Testis (tissue), 5 donors: ENCODE measurements at places on chromosomes 4 and X. TPM values are rescaled to one million over a fixed set of nuclear protein-coding genes. Genes with fewer than 3 reads are reported as not detected.

GRCh38 chr4:110164856-110165255, 33.6 kb downstream of the ELOVL6 start:
- no peak for DNase-seq

GRCh38 chr4:8215001-8215427, 15.9 kb downstream of the SH3TC1 start:
- DNase-seq = no peak

DNA sequence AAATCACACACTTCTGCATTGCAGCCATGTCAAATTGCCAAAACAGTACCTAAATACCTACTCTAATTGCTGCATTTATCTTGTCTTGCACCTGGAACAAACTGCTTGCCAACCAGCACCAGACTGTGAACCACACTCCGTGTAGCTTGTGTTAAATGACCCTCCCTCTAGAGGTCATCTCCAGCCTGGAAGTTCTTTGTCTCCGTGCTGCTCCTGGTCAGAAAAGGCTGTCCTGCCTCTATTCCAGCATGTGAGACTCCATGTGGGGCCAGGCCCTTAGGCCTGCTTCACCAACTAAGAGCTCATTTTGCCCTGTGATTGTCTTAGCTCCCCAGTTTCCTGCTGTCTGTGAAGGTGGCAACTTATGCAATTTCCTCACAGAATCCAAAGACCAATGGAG, 28.3 kb downstream of the CNGA2 start:
- no peak for DNase-seq

Gene HTR2C
- total RNA-seq = 0.31 TPM

GRCh38 chr4:185128272-185129119, 14.6 kb upstream of the SLC25A4 start:
- peak; percentile 62 for DNase-seq

Gene KLHL34
- total RNA-seq = 0.31 TPM

Gene MAGEA12
- total RNA-seq = 8.9 TPM

DNA sequence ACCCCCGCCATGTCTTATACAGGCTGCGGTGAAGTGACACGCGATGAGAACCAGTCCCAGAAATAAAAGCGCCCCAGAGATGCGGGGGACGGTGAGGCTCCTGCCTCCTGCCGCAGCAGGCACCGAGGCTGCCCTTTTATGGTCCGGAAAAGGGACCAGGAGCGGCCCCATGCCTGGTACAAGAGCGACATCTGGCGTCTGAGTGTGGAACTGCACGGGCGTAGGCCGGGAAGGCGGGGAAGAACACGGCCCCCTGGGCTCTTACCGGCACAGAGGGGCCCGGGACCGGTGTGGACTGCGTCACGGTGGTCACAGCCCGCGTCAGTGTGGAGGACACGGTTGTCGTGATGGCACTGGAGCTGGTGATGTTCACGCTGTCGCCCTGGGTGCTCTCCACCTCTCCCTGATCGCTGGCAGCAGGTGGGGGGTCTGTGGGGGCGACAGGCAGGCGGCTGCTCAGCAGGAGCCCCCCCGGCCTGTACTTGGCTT, 8.9 kb upstream of the RENBP start:
- peak; percentile 72 for DNase-seq

DNA sequence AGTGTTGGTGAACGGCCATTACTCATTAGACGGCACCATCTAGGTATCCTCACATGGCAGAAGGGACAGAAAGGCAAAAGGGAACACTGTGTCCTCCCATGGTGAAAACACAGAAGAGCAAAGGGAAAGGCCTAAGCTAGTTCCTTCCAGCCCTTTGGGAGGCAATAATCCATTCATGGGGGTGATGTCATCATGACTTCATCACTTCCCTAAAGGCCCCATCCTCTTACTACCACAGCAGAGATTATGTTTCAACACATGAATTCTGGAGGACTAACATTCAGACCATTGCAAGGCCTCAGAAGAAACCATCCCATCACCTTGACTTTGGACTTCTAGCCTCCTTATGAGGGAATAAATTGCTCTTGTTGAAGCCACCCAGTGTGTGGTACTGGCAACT, 238.2 kb downstream of the MGST2 start:
- DNase-seq = no peak

DNA sequence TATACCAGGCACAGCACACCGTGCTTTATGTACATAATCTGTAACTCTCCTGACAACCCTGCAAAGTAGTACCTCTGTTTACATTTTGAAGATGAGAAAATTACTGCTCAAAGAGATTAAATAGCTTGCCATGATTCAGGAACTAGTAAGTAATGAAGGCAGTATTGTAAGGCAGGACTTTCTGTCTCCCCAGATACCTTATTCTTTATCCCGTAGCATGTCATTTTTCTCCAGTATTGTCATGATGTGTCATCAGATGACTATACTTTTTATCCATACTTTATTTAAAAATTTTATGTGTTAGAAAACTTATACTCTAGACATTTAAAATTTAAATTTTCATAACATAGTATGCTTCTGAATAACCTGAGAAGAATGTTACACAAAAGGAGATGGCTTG, 188.3 kb upstream of the NUDT6 start:
- no peak for DNase-seq

- peak; percentile 50 for DNase-seq
These were observed 7.8 kb upstream of the SH3TC1 start for GRCh38 chr4:8191136-8191747.

Gene ZDHHC15
- 3.1 TPM for total RNA-seq

Gene MAMLD1
- 91.5 TPM for total RNA-seq

GRCh38 chr4:137378821-137379220, 153.5 kb downstream of the PCDH18 start:
- no peak for DNase-seq

Gene MAGEA4
- total RNA-seq = 59.3 TPM

- DNase-seq = no peak
These were observed 103.3 kb upstream of the TLR3 start for GRCh38 chr4:185965426-185966384.

Gene TLR2
- total RNA-seq = 8.7 TPM

DNA sequence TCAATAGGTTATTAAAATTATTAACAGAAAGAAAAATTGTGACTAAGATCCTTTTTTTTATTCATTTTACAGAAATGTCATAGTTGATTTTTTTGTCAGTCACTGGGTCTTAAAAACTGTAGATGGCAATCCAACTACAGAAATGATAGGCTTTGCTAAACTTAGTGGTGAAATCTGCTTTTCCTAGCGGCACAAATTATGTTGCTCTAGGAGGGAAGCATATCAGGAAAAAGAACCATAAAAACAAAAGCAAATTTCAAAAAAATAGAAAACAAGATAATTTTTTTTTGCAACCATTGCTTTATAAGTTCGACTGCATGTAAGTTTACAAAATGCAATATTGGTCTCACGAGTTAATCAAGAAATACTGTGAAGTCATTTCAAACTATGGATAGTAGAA, 443.5 kb upstream of the IGFBP7 start:
- no peak for DNase-seq

DNA sequence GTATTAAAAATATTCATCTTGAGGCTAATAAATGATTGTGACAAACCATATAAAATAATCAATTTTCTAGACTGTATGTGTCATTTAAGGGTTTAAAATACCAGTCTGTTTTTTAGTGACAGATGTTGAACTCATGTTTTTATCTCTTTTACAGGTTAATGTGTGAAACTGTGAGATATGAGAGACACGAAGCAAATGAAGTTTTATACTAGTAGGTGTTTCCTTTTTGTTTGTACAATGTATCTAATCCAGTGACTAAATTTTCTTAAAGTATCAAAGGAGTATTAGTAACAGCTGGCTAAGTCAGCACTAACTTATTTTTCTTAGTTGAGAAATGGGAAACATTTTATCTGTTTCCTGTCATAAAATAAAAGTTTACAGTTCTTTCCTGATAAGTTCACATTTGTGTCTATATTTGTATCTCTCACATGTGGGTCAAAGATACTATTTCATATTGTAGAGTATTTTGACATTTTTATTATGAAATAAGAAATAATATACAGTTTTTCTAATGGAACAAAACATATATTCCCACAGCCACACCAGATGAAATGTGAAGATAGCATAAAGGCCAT, 90.3 kb downstream of the RAPGEF2 start:
- no peak for DNase-seq

Gene SRPX2
- 5.0 TPM for total RNA-seq

GRCh38 chr4:20754036-20754435, 53.8 kb downstream of the PACRGL start:
- DNase-seq = no peak

GRCh38 chrX:19875050-19875431, 12.4 kb downstream of the SH3KBP1 start:
- no peak for DNase-seq

GRCh38 chr4:970046-970745, 3.2 kb downstream of the DGKQ start:
- DNase-seq = no peak

DNA sequence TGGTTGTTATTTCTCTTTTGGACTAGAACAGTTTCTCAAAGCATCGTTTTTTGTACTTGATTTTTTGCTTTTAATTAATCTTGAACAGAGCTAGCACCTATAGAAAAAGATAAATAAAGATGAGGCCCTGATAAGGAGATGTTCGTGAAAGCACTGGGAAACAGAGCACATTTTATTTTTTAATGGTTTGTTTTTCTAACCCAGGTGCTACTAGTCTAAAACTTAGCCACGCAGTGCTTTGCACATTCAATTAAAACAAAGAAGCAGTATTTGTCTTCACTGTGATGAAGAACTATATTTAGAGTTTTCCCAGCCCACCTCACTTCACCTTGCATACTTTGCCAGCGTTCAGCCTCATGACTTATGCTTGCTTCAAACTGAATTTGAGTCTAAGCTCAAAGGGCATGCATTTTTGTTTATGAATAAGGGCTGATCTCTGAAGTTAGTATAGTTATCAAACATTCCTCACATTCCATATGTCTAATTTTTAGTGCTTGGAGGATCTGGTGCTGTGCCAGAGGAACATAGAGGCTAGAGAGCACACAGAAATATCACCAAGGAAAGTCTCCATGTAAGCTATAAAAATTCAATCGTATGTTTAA, 76.7 kb downstream of the WWC2 start:
- DNase-seq = no peak

DNA sequence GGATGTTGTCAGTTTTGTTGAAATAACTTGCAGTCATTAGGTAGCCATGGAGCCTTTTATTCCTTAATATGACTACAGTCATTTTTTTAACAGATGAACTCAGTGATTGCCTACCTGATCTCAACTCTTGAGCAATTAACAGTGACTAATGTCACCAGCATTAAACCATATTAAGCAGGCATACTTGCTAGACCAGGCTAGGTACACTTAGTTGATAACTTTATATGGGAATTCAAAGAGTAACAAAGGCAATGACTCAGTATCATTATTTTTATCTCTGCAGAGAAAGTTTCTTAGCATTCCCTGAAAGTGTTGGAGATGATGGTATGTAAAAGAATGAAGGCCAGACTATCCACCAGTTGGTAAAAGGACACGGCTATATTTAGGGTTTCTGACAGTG, at the start of gene C4orf54:
C4orf54 (minus strand) TSS at position 31 of the 400 bp plus-strand sequence. CDS start 3,180 bp downstream, outside the sequence.
- DNase-seq = no peak

- peak; percentile 13 for DNase-seq
These were observed 25.8 kb downstream of the OTUD6A start for GRCh38 chrX:70087857-70088630.

- DNase-seq = no peak
These were observed 1213.4 kb downstream of the STIM2 start for GRCh38 chr4:28073860-28074555.

Gene NXF2B
- 4.1 TPM for total RNA-seq

DNA sequence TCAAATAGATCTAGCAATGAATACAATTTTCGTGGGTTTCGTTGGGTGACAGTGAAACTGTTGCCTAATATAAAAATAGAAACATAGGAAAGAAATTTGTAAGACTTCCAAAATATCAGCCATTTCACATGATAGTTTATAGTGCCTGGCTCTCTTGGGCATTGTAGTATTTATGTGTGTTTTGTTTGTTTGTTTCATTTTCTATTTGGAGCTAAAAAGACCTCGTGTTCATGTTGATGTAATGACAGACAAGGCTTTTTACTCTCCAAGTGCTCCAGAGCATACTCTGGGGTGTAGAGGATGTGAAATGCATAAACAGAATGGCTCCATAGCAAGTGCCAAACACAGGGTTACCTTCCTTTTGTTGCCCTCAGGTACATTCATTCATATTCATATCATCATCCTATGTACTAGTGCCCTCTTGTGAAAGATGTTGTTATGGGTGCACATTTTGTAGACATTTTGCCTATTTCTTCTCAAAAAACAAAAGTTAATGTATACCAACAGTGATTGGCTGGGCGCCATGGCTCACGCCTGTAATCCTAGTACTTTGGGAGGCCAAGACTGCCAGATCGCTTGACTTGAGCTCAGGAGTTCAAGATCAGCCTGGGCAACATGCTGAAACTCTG, 100.7 kb upstream of the AMOT start:
- no peak for DNase-seq

Gene TMEM255A
- 0.87 TPM for total RNA-seq
